NCI-H1694 (cell line): ENCODE measurements at places on chromosomes 4 and X.

DNA sequence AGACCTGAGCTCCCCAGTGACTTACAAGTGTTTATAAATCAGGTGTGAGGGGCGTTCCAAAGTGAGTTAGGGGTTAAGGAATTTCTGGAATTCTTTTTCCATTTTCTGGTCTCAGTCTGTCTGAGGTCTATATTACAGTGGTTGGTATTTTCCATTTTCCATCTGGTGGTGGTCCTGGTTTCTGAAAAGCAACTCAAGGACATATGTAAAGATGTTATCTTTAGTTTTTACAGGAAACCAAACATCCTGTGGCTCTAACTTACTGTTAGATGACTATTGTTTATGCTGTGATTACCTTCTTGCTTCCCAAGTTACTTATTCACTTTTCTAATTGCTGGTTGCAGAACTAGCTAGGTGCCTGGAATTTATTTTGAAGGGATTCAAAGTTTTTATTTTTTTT is 53.5 kb upstream of the IL21 start:
- DNase-seq = no peak

DNA sequence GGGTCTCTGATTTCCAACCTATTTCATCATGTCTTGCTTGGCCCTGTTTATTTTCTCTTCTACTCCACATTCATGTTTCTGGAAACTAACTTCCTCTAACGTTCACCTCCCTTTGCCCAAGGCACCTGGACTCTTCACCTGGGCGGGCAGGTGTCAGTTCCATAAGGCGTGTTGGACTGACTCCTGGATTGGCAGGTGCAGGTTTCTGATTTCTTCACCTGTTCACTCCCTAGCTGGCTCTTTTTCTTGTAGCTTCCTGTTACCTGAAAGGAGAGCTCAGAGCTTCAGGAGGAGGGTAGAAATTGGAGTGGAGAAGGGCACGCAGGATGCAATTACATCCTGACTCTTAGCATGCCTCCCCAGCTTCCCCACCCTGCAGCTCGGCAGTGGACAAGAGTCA is 350.8 kb upstream of the KLF3 start:
- DNase-seq = no peak

DNA sequence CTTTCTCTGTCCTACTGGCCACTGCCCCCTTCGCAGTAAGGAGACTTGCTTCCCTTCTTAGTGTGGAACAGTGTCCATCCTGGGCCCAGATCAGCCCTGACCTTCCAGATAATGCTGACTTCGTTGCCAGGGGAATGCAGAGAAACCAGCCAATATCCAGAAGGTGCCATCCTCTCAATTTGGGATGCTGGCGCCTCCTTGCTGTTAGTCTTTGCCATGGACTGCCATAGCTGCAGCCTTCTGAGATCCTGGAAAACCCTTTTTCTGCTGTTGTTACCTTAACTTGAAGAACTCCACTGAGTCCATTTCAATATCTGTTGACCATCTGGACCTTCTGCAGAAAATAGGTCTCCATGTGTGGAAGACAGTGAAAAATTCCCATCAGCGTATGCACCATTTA is 21.8 kb downstream of the RAI2 start:
- no peak for DNase-seq

- no peak for DNase-seq
Observed at GRCh38 chr4:44623676-44624075, 27.7 kb downstream of the YIPF7 start.

DNA sequence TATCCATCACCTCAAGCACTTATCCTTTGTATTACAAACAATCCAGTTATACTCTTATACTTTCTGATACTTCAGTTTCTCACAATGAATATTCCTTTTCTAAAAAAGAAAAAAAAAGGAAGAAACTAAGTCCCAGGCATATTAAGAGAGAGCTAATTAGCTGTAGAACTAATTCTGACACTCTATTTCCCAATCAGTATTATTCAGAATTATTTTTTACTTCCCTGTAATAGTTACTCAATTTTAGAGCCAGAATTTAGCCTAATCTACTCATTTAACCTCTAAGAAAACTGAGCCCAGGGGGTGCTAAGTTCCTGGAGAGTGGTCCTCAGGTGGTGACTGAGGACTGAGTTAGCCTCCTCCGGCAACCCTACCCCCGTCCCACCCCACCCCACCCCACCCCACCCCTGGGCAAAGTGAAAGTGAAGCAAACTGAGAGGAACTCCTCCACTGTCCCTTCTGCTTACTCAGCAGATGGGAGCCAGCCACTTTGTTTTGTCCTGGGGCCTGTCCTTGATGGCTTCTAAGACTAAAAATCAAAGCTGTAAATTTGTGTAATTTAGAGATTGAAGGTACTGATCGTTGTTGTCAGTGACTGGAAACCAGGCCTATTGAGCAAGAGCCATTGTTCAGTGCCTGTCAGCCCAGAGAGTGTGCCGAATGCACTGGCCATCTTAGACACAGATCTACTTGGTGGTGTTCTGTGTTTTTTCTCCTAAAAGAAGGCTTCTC is 162.1 kb downstream of the CBR4 start:
- no peak for DNase-seq

GRCh38 chrX:15815779-15816437 is 25.6 kb downstream of the ZRSR2 start:
- no peak for DNase-seq

DNA sequence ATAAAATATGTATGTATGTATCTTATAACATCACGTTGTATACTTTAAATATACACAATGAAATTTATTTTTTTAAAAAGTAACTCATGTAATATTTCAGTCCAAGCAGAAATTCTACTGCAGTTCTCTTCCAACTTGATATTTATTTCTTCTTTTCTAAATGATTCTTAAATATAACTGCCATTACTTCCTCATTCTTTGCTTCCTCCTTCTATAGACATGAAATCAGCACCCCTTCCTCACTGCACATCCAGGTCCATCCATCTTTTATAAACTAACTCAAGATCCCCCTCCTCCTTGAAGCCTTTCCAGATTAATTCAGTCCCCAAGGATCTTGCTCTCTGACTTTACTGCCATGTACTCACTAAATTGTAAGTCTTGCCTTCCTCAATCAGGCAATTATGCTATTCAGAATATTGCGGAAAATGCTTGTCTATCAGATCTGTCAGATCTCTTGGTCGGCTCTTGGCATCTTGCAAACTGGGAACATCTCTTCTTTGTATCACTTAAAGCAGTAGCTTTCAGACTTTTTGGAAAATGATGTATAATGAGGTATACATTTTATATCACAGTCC is 3.7 kb downstream of the GPRIN3 start:
- DNase-seq = no peak

DNA sequence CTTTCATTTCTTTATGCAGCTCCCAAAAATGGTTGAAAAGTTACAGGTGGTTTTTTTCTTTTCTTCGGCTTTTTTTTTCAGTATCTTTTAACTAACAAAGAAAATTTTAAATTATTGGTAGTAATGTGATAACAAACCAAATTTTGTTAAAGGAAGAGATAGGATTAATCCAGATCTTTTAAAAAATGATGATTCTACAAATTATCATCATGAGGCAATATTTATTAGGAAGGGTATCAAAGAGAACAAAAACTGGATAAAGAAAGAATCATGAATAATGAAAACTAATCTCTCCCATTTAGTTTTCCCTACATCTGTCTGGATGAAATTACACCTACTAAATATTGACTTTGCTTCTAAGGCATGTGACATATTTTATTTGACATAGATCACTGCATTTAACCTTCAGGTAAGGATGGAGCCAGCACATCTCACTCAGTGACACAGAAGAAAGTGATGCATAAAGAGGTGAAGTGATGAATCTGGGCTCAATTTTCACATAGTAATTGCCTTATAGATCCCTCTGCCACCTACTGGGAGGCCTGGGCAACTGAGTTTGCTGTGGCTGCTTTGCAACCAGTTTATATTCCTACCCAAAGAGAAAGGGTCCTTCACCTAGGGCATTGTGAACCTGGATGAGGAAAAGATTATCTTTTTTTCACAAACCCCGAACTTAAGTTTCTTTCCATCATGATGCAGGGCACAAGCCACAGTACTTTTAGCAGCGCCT is 155.6 kb downstream of the HNRNPD start:
- DNase-seq = peak; percentile 8

GRCh38 chr4:107094332-107094731 is 58.2 kb upstream of the DKK2 start:
- no peak for DNase-seq

GRCh38 chr4:53908661-53909078 is 155.7 kb downstream of the CHIC2 start:
- peak; percentile 8 for DNase-seq

DNA sequence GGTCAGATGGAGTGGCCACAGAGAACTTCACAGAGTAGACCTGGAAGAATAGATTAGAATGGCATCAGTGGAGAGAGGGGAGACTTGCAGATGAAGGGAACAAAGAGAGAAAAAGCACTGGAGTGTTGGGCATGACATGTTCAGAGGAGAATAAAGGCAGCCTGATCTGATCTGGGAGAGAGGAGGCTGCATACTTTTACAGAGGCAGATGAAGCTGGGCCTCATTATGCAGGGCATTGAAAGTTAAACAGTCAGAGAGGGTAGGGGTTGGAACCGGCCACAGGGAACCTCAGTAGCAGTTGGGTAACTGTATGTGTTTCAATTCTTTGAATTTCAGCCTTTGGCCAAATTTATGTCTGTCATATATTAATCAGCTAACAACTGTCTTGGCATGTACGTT is 61.2 kb downstream of the SH3BGRL start:
- DNase-seq = no peak

DNA sequence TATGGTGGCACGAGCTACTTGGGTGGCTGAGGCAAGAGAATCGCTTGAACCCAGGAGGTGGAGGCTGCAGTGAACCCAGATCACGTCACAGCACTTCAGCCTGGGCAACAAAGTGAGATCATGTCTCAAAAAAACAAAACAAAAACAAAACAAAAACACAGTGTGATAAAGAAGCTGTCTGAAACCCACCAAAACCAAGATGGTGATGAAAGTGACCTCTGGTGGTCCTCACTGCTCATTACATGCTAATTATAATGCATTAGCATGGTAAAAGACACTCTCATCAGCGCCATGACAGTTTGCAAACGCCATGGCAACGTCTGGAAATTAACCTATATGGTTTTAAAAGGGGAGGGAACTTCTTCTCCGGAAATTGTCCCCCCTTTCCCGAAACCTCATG is 29.4 kb upstream of the OPHN1 start:
- peak; percentile 62 for DNase-seq

- DNase-seq = no peak
Observed at GRCh38 chr4:125331116-125331515, 16.4 kb downstream of the FAT4 start.

DNA sequence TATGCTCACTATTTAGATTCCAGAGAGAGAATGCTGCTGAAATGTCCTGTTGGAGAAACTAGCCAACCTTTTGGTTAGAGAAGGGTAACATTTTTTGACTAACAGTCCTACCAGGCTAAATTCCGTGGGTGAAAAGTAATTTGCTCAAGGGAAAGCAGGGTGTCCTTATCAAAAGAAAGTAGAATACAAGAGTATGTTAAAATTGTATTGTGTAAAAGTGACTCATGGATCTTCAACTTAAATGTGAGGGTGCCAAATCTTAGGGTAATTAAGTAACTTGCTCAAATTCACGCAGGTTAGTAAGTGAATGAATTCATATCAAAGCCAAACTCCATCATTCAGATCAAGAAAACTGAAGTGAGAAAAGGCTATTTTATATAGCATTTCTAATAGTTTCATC is 81.7 kb downstream of the PCDH7 start:
- DNase-seq = no peak

GRCh38 chrX:7654316-7654715 is 188.7 kb upstream of the VCX start:
- no peak for DNase-seq

DNA sequence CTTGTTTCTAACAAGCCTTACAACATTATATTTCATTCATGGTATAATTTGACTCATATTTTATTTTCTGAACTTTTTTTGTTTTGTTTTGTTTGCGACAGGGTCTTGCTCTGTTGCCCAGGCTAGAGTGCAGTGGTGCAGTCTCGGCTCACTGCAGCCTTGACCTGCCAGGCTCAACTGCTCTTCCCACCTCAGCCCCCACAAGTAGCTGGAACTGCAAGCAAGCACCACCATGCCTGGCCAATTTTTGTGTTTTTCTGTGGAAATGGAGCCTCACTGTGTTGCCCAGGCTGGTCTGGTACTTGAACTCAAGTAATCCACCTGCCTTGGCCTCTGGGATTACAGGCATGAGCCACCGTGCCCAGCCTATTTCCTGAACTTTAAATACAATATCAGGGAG is 42.5 kb downstream of the GRID2 start:
- no peak for DNase-seq

- no peak for DNase-seq
Observed at GRCh38 chr4:31391976-31392375, 671.8 kb downstream of the PCDH7 start.

DNA sequence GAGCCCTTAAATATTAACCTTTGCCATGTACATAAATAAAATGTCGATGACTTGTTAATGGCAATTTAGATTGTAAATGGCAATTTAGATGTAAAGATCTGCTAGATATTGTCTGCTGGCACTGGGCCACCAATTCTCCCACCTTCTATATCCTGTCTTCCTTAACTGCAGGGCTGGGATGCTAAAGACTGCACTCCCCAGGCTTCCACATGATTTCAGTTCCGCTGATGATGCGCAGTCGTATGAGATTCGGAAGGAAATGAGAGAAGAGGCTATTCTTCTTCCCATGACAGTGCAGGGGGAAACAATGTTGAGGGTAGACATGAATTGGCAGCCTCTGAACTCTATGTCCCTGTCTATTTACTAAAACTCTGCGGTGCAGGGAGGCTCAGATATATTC is 55.7 kb downstream of the PITX2 start:
- DNase-seq = no peak

DNA sequence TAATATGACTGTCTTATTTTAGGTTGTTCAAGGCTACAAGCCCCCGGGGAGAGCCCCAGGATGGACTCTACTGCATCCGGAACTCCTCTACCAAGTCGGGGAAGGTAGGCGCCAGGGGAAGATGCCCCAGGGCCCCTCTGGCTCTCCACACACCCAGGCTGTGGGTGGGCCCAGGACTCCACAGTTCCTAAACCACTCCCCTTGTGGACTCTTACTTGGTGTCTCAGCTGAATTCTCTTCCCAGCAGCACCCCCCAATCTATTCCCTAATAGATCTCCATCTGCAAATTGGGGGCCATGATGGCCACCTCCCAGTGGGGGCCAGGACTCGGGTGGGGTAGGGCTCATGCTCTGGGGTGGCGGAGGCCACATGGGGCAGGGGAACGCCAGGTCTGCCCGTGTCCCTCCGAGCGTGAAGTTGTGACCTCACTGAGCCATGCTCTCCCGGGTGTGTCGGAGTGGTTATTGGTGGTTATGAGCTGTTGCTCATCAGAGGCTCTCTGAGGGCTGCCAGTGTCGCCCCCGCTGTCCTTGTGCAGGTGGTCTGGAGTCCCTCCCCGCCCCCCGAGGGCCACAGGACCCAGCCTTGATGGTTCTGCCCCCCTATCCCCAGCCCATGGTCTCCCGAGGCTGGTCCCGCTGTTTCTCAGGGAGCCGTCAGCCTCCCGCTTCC is 11.2 kb upstream of the ADD1 start:
- no peak for DNase-seq

GRCh38 chr4:70754470-70754869 is 32.7 kb downstream of the RUFY3 start:
- no peak for DNase-seq

- no peak for DNase-seq
Observed at GRCh38 chrX:133723930-133724329, 261.5 kb downstream of the GPC3 start.

- no peak for DNase-seq
Observed at GRCh38 chr4:164482092-164482404, 271.9 kb upstream of the SMIM31 start.

GRCh38 chr4:2497931-2498330 is 29.0 kb downstream of the RNF4 start:
- DNase-seq = no peak
